Urinary bladder (tissue), 4 donors: ENCODE measurements at places on chromosomes 12 and 14. TPM values are rescaled to one million over a fixed set of nuclear protein-coding genes. Genes with fewer than 3 reads are reported as not detected.

Gene IL31
- not detected for polyA plus RNA-seq

Gene IGFBP6
- 461 TPM for polyA plus RNA-seq

Gene TC2N
- polyA plus RNA-seq, result 9.8 TPM

Gene SOAT2
- polyA plus RNA-seq, result 0.30 TPM

Gene FGF23
- polyA plus RNA-seq, result not detected

Gene HNF1A
- polyA plus RNA-seq, result 0.18 TPM

Gene SERPINA3
- 842 TPM for polyA plus RNA-seq

Gene KLRC1
- polyA plus RNA-seq, result 0.82 TPM

Gene TDRD9
- 2.4 TPM for polyA plus RNA-seq

Gene TSHR
- polyA plus RNA-seq, result 0.16 TPM
